ENCODE measurements at places on chromosomes 6 and 20.

DNA sequence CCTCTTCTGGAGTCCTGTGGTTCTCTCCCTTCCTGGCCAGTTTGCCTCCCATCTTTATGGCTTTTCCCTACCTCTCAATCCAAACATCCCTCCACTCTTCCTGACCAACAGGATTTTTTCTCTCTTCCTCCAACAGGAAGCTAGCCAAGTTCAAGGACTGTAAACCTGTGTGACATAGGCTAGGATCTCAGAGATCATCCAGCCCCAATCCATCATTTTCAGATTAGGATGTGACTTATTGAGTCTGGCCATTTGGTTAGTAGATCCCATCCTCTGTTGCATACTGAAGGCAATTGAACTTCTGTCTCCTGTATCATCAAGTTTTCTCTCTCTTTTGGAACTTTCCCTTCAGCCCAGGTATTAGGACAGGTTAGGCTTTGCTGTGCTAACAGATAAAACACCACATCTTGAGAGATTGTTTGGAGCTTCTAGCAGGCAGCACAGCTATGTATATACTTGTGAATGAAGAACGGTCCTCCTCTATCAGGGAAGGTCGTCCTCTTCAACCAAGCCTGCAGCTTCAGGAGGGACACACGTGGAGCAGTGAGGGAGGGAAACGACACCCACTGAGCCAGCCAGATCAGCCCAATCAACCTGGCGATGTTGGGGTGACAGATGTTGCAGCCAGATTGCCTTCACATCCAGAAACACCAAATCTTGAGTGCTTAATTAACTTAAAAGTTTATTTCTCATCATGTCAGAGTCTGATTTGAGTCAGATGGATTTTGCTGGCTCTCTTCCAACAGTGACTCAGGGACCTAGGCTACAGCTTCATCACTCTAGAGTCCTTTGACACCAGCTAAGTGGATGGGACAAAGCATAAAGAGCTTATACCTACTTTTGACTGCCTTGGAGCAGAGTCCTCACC is 106.8 kb downstream of the GJA10 start:
- no peak for DNase-seq

DNA sequence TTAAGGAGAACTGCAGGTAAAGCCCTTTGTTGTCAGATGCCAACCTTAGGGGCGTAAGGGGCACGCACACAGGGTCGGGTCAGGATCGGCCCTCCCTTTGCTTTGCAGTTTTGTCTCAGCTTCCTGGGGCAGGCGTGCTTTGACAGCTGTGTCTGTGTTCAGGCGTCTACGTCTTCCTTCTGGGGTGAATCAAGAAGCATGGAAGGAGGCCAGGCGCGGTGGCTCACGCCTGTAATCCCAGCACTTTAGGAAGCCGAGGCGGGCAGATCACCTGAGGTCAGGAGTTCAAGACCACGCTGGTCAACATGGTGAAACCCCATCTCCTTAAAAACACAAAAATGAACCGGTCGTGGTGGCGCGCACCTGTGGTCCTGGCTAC is 1.3 kb downstream of the ZGPAT start:
- no peak for DNase-seq

GRCh38 chr6:11315743-11316437 is 83.4 kb upstream of the NEDD9 start:
- DNase-seq = no peak

DNA sequence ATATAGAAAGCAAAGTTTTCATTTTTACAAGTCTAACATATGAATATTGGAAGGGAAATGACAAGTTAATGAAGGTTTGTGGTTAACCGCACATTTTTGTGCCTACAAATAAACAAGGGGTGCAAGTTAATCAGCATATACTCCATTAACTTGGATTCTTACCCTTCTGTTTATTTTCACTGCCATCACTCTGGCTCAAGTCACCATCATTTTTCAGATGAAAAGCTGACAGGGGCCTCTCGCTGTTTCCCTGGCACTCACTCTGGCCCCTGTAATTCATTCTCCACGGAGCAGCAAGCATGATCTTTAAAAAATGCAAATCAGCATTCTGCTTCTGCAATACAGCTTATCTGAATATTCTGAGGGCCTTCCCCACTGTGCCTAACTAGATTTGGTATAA is 29.8 kb downstream of the APCDD1L start:
- no peak for DNase-seq

DNA sequence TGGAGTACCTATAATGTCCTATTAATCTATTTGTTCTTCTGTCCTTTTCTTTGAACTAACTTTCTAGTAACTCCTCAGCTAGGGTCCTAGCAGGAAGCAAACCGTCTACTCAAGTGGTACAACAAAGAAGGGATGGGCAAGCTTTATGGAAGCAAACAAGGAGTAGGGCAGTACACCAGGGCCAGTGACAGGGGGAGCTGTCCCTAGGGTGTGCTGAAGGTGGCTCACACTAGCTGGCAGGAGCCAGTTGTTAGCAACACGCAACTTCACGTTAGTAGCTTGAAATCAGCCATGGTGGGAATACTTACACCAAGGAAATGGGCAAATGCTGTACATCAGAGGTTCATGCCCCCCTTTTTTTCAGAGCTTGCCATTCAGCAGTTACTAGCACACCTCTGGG is 74.0 kb upstream of the EYA2 start:
- no peak for DNase-seq

GRCh38 chr6:146543211-146543939 is at the start of gene RAB32:
RAB32 (plus strand) TSS chr6:146543833; CDS start chr6:146543872, 39 bp downstream.
- DNase-seq = no peak

GRCh38 chr6:28903686-28904085 is 20.1 kb downstream of the TRIM27 start:
- no peak for DNase-seq

DNA sequence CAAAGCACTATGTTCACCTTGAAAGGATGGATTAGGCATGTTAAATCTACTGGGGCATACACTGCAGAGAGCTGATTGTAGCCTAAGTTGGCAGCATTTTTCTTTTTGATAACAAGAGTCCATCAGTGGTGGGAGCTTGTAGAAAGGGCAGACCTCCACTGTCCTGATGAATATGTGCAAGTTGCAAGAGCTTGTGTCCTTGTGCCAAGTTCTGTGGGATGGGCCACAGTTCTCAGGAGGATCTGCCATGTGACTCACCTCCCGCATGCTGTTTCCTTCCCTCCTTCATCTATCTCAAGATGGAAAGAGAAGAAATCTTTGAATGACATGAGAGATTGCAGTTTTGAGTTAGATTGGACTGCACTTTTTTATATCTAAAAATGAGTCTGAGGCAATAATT is 58.3 kb upstream of the GGTLC1 start:
- no peak for DNase-seq

- no peak for DNase-seq
These were observed 253.2 kb downstream of the PTPRT start for GRCh38 chr20:42936482-42936881.

DNA sequence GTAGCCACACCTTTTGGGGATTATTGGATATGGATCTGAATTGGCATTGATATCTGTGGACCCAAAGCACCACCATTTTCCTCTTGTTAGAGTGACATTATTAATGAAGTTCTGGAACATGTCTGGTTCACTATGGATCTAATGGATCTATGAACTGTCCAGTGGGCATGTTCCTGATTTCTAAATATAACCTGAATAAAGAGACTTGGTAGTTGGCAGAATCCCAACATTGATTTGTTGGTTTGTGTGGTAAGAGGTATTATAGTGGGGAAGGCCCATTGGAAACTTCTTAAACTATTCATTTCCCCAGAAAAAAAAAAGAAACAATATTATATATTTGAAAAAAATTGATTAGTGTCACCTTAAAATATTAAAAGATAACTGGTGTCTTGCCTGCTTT is 312.6 kb downstream of the HTR1B start:
- no peak for DNase-seq

- DNase-seq = no peak
These were observed 198.6 kb upstream of the CDH4 start for GRCh38 chr20:61053487-61053886.

GRCh38 chr20:36989797-36990196 is 38.3 kb upstream of the SAMHD1 start:
- DNase-seq = no peak

DNA sequence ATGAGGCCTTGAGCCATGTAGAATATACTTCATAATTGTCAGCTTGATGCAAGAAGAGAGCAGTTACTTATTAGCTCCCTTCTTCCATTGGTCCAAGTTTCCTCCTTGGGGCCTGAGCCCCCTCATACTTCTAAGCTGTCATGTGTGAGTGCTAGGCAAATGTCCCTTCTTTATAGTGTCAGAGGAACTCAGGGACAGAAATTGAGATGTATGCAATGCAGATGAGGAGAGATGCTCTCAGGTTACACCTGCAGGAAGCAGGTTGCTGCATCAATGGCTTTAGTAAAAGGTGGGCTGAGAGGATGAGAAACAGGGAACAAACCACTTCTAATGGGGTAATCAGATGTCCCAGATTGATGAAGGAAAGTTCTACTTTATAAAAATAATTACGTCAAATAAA is 6.7 kb upstream of the PDSS2 start:
- no peak for DNase-seq

GRCh38 chr6:110053395-110054240 is 75.5 kb downstream of the GPR6 start:
- no peak for DNase-seq

DNA sequence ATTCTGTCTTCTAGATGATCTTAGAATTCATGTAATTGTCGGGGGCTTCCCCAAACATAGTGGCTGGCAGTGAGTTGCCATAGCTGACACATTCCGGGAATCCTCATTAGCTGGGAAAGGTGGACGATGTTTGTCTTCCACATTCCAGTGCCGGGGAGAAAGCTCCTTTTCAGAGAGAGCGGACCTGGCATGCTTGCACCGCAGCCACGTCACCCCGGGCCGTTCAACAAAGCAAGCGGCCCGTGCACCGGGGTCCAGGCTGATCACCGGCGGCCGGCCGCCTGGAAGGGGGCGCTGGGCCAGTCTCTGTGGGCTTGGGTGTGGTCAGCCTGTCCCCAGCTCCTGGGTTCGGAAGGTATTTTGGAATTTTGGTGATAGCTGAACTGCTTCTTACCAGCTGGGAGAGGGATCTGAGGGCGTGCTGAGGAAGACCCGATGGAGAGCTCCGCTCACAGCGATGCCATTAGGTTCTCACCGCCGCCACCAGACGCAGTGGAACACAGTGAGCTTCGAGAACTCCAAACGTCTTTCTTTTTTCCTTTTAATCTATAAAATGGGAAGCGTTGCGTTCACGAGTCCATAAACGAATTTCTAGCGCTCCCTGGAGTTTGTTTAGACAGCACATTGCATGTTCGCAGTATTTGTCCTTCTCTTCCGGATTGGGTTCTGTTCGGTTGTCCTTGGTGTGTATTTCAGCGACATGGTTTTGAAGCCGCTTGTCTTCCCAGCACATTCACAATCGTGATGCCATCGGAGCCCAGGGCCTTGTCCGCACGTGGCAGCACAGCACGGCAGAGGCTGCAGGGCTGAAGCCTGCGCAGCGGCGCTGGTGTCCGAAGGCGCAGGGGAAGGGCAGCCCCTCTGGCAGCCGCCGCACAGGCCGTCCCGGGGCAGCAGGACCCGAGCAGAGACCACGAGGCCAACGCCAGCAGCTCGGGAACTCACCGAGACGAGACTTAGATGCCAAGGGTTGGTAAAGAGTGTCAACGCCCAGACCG is 557.6 kb downstream of the QKI start:
- DNase-seq = no peak

All from NCI-H1436 treated with DMSO at 0.1 percent for 48 hours (cell line).